ENCODE measurements at places on chromosomes 1 and 21. TPM values are rescaled to one million over a fixed set of nuclear protein-coding genes. Genes with fewer than 3 reads are reported as not detected.

DNA sequence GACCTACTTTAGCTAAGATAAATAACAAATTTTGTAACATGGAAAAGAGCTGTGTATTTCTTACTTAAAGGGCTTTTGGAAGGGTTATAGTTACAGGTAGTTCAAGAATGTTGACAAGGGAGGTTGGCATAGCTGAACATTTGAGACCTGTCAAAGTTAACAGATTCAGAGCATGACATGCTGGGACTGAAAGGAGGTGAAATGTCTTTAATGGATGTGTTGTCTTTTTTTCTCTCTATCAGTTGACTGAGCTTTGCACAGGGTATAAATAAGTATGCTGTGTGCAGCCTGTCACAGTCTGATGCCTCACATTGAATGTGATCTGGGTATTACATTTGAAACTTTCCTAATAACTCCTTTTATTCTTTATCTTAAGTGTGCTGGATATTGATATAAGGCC lies 411.9 kb upstream of the ZP4 start:
- no peak overlapping the region for H3K27ac ChIP-seq
- H3K4me3 ChIP-seq: no peak overlapping the region
- no peaks in the 10 kb centered on the region for H3K27me3 ChIP-seq

DNA sequence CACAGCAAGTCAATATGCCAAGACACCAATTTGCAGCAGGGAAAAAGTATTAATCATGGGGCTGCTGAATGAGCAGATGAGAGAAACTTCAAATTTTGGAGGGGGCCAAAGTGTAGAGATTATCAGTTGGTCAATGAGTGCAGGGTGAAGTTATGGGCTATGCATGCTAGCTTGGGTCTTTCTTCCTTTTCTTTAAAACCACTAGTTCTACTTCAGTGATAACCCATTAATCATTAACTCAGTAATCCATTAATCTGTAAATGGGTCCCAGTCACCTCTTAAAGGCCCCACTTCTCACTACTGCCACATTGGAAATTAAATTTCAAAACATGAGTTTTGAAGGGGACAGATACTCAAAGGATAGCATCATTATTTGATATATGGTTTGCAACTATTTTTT lies 688.6 kb upstream of the ADGRL4 start:
- no peak overlapping the region for H3K4me3 ChIP-seq
- H3K27me3 ChIP-seq: no peaks in the 10 kb centered on the region
- H3K27ac ChIP-seq: no peak overlapping the region
- H3K4me1 ChIP-seq: no peaks in the 10 kb centered on the region
- DNase-seq: no peak

GRCh38 chr1:19785660-19786059 lies 14.1 kb downstream of the TMCO4 start:
- no peak overlapping the region for H3K27ac ChIP-seq
- H3K4me1 ChIP-seq: no peaks in the 10 kb centered on the region
- H3K4me3 ChIP-seq: no peak overlapping the region
- no peaks in the 10 kb centered on the region for H3K36me3 ChIP-seq
- H3K27me3 ChIP-seq: no peaks in the 10 kb centered on the region
- DNase-seq: no peak

GRCh38 chr1:2948001-2948750 lies 73.1 kb upstream of the ACTRT2 start:
- no peak overlapping the region for H3K27ac ChIP-seq
- H3K4me1 ChIP-seq: no peaks in the 10 kb centered on the region
- no peak overlapping the region for H3K4me3 ChIP-seq

The ITPKB gene
- total RNA-seq: 42.8 TPM

- no peak overlapping the region for H3K27ac ChIP-seq
- H3K27me3 ChIP-seq: no peaks in the 10 kb centered on the region
- no peaks in the 10 kb centered on the region for H3K36me3 ChIP-seq
- DNase-seq: no peak
Observed at GRCh38 chr1:30575066-30575465, 148.3 kb downstream of the MATN1 start.

DNA sequence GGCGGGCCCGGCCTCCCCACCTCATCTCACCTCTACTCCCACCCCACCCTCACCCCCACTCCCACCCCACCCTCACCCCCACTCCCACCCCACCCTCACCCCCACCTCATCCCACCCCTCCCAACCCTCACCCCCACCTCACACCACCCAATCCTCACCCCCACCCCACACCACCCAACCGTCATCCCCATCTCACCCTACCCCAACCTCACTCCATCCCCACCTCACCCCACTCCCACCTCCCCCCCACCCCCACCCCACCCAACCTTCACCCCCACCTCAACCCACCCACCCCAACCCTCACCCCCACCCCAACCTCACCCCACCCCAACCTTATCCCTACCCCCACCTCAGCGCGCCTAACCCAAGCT lies 13.4 kb downstream of the A3GALT2 start:
- peaks cover 3% of the 10 kb centered on the region for H3K27me3 ChIP-seq
- no peak overlapping the region for H3K4me3 ChIP-seq
- H3K36me3 ChIP-seq: no peaks in the 10 kb centered on the region
- no peak overlapping the region for H3K27ac ChIP-seq
- peaks cover 8% of the 10 kb centered on the region for H3K4me1 ChIP-seq

DNA sequence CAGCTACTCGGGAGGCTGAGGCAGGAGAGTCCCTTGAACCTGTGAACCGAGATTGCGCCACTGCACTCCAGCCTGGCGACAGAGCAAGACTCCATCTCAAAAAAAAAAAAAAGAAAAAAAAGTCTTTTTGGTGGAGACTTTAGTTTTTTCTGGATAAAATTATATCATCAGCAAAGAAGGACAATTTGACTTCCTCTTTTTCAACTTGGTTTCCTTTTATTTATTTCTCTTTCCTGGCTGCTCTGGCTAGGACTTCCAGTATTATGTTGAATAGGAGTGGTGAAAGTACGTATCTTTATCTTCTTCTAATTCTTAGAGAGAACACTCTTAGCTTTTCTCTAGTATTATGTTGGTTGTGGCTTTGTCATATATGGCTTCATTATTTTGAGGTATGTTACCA lies 130.8 kb downstream of the PCBP3 start:
- no peak overlapping the region for H3K27ac ChIP-seq
- H3K36me3 ChIP-seq: no peaks in the 10 kb centered on the region
- H3K4me3 ChIP-seq: no peak overlapping the region
- H3K27me3 ChIP-seq: no peaks in the 10 kb centered on the region
- H3K4me1 ChIP-seq: no peaks in the 10 kb centered on the region

DNA sequence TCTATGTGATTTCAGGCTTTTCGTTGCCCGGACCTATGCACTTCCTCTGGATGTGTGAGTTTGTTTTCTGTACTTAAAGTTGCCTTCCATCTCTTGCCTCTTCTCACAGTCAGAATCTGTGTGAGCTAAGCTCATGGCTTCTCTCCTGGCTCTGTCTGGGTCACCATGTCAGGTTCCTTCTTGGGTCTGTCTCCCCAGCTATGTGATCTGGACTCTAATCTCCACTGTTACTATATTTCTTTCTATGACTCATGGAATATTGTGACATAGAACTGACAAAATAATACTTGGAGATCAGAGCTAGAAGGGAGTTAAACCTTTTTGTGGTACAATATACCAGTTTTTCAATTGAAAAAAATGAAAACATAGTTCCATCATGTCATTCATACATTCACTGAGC lies 172.7 kb upstream of the FGGY start:
- no peaks in the 10 kb centered on the region for H3K27me3 ChIP-seq
- H3K27ac ChIP-seq: no peak overlapping the region
- DNase-seq: no peak

The SLFNL1 gene
- total RNA-seq: 9.2 TPM

DNA sequence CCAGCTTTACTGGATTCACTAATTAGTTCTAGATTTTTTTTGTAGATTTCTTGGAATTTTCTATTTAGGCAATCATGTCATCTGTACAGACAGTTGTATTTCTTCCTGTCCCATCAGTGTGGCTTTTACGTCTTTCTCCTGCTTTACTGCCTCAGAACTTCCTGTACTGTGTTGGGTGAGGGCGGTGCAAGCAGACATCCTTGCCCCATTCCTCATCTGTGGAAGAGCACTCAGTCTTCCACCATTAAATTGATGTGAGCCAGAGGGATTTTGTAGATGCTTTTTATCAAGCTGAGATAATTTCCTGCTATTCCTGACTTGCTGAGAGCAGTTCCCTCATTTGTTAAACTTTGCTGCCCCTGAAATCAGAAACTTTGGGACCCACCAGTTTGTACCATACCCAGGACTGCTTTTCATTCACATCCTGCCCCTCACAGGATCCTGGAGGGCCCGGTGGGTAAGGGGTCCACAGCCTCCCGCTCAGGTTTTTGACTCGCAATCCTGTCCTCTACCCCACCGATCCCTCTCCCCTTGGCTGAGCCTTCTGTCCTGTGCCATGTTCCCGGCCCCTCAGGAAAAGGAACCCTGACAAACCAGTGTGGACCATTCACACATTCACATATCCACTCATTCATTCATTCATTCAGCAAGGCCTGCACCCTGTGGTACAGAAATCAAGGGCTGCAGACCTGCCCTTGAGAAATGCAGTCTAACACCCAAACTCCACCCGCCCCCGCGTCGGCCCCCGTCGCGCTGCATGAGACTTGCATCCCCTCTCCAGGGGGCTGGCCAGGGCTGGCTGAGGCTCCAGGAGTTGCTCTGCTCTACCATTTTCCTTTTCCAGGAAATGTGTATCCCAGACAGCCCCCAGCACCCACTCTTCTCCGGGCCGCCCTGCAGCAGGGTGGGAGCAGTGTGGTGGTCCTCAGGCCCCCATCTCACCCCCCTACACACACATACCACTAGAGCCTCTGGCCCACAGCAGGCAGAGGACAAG lies 246.5 kb upstream of the VAMP3 start:
- DNase-seq: no peak
- no peak overlapping the region for H3K4me3 ChIP-seq
- no peaks in the 10 kb centered on the region for H3K27me3 ChIP-seq

The C4BPA gene
- total RNA-seq: 158 TPM

DNA sequence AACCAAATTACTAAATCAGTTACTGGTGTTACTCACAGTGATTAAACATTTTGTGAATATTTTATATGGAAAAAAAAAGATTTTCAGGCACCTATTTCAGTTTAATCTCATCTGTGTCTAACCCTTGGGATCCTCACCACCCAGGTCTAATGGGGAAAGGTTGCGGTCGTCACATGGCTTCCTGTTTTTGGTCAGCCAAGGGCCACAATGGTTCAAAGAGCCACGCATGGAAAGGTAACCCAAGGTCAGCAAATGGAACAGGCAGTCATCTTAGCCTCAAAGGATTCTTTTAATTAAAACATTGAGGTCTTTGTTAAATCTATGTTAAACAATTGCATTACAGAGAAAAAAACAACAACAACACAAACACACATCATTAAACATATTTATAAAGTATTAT lies 21.9 kb downstream of the SRSF4 start:
- no peak for DNase-seq
- H3K27me3 ChIP-seq: no peaks in the 10 kb centered on the region
- peaks cover 13% of the 10 kb centered on the region for H3K4me1 ChIP-seq

GRCh38 chr21:30209601-30210000 lies 6.3 kb downstream of the CLDN8 start:
- no peak for DNase-seq
- no peaks in the 10 kb centered on the region for H3K4me1 ChIP-seq
- no peak overlapping the region for H3K4me3 ChIP-seq
- no peak overlapping the region for H3K27ac ChIP-seq
- no peaks in the 10 kb centered on the region for H3K36me3 ChIP-seq

GRCh38 chr1:111621050-111621449 lies 1.5 kb downstream of the RAP1A start:
- peaks cover 1% of the 10 kb centered on the region for H3K36me3 ChIP-seq
- DNase-seq: no peak
- H3K4me1 ChIP-seq: peaks cover 29% of the 10 kb centered on the region
- no peaks in the 10 kb centered on the region for H3K27me3 ChIP-seq

The IQGAP3 gene
- total RNA-seq: 3.4 TPM

The SLC30A2 gene
- 0.40 TPM for total RNA-seq

The TXLNA gene
- 39.1 TPM for total RNA-seq

- no peak overlapping the region for H3K4me3 ChIP-seq
- no peak for DNase-seq
Observed at GRCh38 chr1:226201029-226201593, 14.6 kb upstream of the ACBD3 start.

- no peaks in the 10 kb centered on the region for H3K27me3 ChIP-seq
- no peaks in the 10 kb centered on the region for H3K4me1 ChIP-seq
- H3K4me3 ChIP-seq: no peak overlapping the region
- H3K36me3 ChIP-seq: no peaks in the 10 kb centered on the region
- no peak for DNase-seq
Observed at GRCh38 chr1:226772446-226773139, 33.5 kb upstream of the ITPKB start.

The MOB3C gene
- 15.1 TPM for total RNA-seq

GRCh38 chr1:98897479-98897878 lies 107.2 kb downstream of the PLPPR5 start:
- H3K27ac ChIP-seq: no peak overlapping the region
- H3K4me1 ChIP-seq: no peaks in the 10 kb centered on the region
- DNase-seq: no peak
- H3K4me3 ChIP-seq: no peak overlapping the region
- H3K36me3 ChIP-seq: no peaks in the 10 kb centered on the region

DNA sequence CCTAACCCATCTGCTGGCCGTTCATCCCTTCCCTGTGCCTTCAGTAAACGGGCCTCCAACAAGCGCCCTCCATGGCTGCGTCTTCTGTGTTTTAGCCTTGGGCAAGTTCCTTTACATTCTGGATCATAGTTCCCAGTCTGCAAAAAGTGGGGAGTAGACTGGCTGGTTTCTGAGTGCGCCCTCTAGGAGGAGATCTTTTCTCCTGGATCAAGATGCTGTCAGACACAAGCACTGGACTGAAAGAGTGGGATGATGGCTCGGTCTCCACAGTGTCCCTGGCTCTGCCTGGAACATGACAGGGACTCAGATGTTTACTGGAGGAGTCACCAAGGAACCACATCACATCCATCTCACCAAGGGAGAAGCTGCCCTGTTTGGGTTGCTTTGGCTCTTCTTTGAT lies 88.8 kb downstream of the PRDM2 start:
- no peak overlapping the region for H3K4me3 ChIP-seq
- no peaks in the 10 kb centered on the region for H3K27me3 ChIP-seq
- DNase-seq: no peak
- H3K36me3 ChIP-seq: peaks cover 14% of the 10 kb centered on the region
- H3K27ac ChIP-seq: no peak overlapping the region

DNA sequence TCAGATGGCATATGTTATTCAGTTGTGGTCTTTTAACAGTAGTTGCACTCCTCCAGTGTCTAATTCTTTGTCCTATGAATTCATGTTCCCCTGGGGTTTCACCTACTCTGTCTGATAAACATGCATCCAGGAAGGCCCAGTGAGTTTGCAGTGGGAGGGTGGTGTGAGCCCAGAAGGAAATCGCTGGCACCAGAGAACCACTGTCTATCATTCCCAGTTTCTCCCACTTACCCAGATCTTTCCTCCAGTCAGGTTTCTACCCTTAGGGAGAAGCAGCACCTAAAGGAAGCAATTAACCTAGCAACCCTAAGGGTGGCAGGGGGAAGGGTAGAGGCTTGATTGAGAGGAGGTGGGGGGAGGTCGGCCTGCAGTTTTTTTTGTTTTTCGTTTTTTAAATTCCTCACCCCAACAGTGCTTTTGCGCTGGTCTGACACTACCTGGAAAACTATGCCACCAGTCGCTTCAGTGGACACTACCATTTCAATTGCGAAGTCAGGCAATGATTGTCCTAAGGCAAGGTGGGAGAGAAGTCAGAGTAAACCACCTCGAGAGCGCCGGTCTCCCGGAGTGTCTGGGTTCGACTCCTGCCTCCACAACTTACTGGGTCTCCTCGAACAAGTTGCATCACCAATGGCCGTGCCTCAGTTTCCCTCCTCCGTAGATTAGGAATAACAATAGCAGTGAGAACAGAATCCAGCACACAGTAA lies 766 bp upstream of the SLC44A3 start:
- H3K27ac ChIP-seq: no peak overlapping the region
- no peak for DNase-seq
- H3K4me1 ChIP-seq: peaks cover 8% of the 10 kb centered on the region
- peak overlapping the region; percentile 49 for H3K4me3 ChIP-seq
- H3K27me3 ChIP-seq: no peaks in the 10 kb centered on the region
